Activated CD4-positive, alpha-beta memory T cell treated with anti-CD3 and anti-CD28 coated beads, Interleukin-2, amount 10 ng/mL, durations not matched to agents 7 days and 5 days (primary cell): ENCODE measurements at places on chromosomes 7 and 10. TPM values are rescaled to one million over a fixed set of nuclear protein-coding genes. Genes with fewer than 3 reads are reported as not detected.

The EFCAB10 gene
- total RNA-seq = not detected

- DNase-seq = no peak
These were observed 61.9 kb downstream of the CACUL1 start for GRCh38 chr10:118692872-118693271.

- no peak for DNase-seq
These were observed 22.0 kb upstream of the LIPF start for GRCh38 chr10:88642209-88642608.

DNA sequence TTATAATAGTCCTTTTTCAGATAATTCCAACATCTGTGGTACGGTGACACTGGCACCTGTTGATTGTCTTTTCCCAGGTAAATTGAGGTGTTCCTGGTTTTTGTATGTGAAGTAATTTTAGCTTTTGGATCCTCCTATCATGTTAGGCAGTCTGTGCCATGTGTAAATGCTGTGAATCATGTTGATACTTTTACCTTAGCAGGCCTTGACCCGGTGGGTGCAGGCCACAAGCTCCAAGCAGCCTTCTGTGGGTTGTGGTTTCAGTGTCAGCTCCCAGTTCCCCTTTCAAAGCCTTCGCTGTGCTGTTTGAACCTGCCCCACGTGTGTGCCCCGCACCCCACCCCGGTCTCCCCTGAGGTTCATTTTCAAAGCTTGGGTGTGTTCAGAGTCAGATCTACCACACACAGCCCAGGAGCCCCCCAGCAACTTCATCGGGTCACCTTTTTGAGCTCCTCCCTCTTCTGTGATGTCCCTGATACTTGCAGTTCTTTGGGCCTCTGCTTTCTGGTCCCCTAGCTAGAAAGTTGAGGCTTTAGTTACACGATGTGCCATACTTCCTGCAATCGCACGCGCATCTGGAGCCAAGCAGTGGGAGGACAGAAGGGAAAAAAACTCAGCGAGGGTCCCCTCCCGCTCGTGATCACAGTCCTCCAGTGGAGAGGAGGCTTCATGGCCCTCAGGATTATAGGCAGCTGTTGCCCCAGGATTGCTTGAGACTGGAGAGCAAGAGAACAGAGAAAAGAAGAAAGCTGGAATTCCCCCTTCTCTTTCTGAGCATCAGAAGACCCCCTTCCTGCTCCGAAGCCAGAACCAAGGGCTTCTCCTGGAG is 8.7 kb upstream of the BHLHA15 start:
- DNase-seq = peak; percentile 77

DNA sequence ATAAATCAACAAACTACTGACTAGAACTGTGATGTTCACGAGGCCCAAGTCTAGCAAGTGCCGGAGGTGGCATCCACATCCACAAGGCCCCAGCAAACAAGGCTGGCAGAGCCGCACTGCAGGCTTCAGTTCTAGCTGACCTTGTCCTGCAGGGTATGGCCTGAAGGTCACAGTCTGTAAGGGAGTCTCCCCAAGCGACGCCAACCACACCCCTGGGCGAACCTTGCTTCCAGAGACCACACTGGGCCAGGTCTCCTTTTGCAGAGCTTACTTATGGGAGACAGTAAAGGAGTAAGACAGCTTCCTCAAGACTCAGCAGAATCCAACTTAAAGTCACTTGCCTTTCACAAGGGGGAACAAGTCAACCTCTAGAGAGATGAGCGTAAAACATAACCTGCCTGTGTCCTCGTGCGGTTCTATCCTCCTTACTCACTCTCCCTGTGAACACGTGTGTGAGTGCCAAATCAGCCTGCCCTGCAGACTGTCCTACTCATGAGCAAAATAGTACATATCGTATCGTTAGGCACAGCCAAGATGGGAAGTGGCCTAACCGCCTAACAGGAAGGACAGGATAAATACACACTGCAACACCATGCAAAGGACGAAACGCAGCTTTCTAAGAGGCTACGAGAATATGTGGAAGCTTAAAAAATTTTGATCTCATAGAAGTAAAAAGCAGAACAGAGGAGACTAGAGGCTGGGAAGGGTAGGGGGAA is 22.7 kb downstream of the FAM53B start:
- DNase-seq = no peak

DNA sequence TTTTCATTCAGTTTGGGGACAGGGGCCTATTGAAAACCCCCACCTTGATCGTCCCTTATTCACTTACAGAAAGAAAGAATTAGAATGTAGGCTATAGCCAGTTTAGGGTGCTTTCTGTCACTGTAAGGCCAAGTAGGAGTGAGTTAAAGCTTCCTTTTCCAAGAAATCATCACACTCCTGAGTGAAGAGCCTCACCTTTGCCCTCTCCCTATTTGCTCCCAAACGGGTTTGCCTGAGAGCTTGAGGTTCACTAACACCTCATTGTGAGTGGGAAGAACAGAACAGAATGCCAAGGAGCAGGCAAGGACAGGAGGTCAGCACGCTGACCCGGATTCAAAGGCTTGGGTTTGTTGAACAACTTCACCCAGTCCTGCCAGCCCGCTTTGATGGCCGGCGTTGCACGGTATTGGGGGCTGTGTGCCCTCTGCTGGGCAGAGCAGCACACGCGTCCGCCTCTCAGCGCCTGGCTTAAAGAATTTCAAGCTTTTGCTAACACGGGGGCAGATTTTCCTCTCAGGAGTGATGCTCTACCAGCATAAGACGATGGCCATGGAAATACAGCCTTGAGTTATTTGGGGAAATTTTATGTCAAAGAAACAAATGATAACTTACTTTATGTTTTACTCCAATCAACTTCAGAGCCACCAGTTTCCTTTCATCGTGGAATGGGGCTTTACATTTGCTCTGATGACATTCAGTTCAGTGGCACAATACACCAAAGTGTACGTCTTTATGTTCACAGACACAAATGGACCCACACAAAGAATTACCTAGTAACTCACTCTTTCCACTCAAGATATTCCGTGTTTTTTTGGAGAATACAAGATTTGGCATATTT is 470.0 kb downstream of the SUGCT start:
- DNase-seq = no peak

DNA sequence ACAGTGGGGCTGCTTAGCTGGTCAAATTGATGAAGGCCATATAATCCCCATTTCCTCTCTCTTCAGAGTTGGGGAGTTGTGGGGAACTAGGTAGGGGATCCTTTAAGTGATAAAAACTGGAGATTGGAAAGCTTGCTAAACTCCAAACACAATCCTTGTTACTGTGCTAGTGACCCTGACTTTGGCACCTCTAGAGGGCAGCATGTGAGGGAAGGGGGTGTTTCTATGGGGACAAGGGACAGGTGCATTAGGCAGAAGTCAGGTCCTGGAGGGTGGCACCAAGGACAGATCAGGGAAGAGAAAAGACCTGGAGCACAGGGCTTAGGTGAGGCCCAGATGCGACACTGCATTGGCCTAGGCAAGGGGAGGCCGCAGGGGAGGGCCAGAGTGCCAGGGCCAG is 66.9 kb downstream of the CDHR3 start:
- DNase-seq = no peak

The GPR141 gene
- total RNA-seq = not detected

- no peak for DNase-seq
These were observed 70.1 kb downstream of the ELFN1 start for GRCh38 chr7:1740214-1740613.

- DNase-seq = no peak
These were observed 1239.6 kb upstream of the SORCS1 start for GRCh38 chr10:108404155-108404554.

GRCh38 chr10:49419005-49419404 is 23.1 kb upstream of the DRGX start:
- DNase-seq = no peak

DNA sequence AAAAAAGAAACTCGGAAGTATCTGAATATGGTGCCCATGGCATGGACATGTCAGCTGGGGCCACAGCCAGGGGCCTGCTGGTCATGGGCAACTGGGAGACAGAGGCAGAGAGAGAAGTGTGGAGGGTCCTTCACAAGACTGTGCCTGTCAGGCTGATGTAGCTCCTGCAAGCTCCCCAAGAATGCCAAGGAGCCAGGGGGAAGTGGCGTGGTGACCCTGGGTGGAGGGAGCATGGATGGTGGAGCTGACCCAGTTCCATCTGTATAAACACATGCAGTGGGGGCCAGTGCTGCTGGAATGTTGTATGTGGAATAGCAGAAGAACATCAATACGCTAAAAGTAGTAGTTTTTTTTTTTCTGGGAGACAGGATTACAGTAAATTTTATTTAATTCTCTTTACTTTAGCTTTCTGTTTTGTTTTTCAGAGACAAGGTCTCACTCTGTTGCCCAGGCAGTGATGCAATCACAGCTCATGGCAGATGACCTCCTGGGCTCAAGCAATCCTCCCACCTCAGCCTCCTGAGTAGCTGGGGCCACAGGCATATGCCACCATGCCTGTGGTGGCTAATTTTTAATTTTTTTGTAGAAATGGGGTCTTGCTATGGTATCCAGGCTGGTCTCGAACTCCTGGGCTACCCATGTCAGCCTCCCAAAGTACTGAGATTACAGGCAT is 10.5 kb upstream of the ZMIZ2 start:
- DNase-seq = no peak

- DNase-seq = no peak
These were observed 78.1 kb upstream of the GLI3 start for GRCh38 chr7:42315103-42315502.

DNA sequence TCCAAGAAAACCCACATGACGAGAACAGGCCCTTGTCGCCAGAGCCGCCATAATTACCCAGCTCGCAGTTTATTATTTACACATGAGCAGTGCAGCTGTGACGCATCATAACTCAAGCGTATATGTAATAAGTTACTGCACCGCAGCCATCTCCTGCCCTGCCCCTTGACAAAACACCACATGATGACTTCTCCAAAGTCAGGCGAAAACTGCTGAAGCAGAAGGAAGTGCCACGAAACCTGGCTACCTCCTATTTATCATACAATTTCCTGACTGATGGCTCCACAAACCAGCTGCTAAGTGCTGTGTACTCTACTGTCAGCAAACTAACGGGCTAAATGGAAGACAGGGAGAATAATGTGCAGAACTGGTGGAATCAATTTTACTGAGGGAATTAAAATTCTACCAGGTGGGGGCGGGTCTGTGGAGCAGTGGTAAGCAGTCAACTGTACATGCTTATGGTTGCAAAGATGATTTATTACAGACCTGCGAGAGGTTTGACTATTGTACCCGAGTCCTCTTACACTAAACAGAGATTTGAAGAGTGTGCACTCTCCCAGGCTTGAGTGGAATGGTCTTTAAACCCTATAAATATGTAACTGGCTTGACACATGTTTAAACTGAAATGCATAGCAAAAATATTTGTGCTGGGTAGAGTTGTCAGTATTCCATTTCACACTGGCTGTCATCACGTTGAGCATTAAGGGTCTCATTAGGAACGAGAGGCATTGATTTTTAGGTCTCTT is 156.0 kb downstream of the GLI3 start:
- no peak for DNase-seq

DNA sequence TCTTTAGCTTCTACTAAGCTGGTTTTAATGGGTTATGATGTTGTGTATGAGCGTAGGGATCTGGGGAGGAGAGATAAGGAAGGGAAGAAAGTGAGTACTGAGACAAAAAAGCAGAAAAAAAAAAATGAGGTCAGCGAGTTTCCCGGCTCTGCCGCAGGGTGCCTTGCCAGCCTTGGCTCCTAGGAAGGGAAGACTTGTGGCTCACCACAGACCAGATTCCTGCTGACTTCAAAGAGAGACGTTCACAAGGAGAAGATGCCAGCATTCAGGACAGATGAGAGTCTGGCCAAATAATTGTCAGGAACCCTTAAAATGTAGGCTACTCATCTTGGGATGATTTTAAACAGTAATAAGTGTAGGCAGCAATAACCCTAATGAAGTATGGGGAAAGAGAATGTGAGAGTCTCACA is 11.4 kb upstream of the FAS start:
- DNase-seq = no peak

DNA sequence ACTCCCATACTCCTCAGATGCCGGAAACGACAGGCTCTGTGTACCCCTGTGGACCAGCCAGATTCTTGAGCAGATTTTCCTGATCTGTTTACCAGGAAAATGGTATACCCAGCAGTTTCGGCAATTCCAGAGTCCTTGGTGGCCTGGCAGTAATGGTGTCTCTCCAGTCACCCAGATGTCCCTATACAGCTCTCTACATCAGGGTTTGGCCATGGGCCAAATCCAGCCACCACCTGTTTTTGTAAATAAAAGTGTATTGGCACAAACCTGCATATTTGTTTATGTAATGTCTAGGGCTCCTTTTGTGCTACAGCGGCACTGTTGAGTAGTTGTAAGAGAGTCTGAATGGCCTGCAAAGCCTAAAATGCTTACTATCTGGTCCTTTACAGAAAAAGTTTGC is 491.3 kb downstream of the RPS24 start:
- DNase-seq = no peak

- DNase-seq = no peak
These were observed 37.1 kb downstream of the CCDC71L start for GRCh38 chr7:106623853-106624252.

DNA sequence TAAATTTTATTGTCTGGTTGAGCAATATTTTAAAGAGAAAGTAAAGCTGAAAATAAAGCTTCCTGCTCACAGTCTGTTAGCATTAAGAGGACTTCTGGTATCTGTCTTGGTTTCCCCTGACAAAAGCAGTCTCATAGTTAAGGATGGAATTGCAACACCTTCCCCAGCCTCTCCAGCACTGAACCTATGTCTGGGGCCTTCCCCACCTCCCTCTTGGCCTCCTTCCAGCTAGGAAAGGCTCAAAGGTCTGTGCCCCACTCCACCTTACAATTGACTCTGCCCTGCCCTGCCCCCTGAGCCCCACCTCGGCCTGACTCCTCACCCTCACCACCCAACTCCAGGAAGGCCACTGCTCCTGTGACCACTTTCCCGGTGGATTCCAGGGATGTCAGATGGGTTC is 33.2 kb downstream of the COL17A1 start:
- no peak for DNase-seq

The PRLHR gene
- not detected for total RNA-seq

The CLDN4 gene
- total RNA-seq = 0.10 TPM

The PPP1R3A gene
- total RNA-seq = not detected

The C10orf62 gene
- not detected for total RNA-seq

DNA sequence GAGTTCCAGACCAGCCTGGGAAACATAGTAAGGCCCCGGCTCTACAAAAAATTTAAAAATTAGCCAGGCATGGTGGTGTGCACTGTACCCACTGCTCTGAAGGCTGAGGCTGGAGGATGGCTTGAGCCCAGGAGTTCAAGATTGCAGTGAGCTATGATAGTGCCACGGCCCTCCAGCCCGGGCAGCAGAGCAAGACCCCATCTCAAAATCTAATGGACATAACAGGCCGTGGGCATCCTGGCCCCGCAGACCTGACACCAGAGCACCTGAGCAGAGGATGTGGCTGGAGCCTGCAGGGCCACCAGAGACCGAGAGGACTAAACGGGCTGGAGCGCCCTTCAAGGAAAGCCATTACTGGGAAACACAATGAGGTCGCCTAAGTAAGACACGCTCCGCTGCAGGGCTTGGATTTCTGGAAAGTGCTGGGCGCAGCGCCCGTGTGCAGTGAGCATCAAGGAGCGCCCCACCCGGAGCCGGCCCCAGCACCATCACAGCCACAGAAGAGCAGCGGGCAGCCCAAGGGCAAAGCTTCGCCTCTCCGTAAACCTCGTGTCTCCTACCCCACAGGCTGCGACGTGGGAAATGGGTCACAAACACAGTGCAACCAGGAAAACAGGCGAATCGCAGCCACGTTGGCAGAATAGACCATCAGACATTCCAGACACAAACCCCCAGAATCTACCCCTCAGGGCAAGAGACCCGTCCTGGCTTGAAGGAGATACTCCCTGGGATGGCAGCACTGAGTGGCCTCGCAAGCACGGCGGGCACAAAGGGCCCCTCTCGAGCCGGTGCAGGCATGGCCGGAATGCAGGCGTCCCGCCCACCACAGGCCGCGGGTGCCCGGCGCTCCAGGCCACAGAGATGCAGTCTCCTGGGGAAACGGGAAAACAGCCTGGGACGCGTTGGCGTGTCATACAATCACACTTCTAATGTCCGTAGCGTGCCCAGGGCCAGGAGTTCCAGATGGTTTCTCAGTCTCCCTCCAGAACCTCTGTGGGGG is 4.9 kb downstream of the RADIL start:
- DNase-seq = no peak
